ENCODE measurements at places on chromosomes 1 and 21.

DNA sequence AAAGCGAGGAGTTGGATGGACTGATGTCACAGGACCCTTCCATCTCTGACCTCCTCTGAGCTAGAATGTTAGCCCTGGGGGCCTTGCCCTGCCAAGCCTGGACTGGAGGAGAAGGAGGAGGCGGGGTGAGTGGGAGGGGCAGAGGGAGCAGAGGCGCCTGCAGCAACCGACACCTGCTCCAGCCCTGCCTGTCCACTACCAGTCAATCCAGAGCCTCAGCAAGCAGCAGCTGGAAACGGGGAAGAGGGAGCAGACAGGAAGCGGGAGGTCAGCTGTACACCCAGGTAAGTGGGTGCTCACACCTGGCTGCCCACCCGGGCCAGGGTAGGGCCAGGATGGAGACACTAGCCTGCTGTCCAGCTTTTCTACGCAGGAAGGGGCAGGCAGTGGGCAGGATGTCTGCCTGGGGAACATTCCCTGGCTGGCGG, at the start of gene IGFN1:
IGFN1 (plus strand) TSS at position 201 of the 428 bp plus-strand sequence. CDS start 2,470 bp downstream, outside the sequence.
- no peak for DNase-seq

- DNase-seq = no peak
Observed at GRCh38 chr1:88063605-88064004, 620.5 kb upstream of the PKN2 start.

DNA sequence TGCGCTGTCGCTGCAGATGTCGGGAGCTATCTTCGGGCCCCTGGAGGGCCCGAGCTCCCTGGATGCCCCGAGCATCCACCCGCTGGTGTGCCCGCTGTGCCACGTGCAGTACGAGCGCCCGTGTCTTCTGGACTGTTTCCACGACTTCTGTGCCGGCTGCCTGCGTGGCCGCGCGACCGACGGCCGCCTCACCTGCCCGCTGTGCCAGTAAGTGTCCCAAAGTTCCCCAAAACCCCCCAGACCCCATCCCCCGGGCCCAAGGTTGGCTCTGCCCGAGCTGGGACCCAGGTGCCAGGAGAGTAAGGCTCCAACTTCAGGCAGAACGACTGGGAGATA, 569 bp downstream of the RNF207 start:
- DNase-seq = no peak

GRCh38 chr1:229087339-229087738, 183.6 kb upstream of the RAB4A start:
- no peak for DNase-seq

DNA sequence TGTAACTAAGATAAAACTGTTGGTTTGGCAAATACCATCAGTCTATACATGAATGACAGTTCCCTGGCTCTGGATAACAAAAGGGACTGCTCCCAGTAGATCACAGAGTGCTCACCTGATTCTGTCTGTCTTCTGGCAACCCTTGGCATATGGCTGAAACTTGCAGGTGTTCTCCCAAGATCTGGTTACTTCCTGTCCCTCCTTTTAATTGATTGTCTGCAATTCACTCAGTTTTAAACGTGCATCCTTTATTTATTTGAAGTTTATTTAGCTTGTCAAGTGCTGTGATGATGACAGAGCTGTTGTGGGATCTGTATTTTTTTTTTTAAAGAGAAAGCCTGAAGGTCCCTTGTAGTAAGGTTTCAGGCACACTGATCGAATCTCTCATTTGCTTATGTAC, 3.4 kb downstream of the KCNA3 start:
- DNase-seq = no peak

GRCh38 chr1:198925567-198925966, 286.7 kb downstream of the PTPRC start:
- no peak for DNase-seq

DNA sequence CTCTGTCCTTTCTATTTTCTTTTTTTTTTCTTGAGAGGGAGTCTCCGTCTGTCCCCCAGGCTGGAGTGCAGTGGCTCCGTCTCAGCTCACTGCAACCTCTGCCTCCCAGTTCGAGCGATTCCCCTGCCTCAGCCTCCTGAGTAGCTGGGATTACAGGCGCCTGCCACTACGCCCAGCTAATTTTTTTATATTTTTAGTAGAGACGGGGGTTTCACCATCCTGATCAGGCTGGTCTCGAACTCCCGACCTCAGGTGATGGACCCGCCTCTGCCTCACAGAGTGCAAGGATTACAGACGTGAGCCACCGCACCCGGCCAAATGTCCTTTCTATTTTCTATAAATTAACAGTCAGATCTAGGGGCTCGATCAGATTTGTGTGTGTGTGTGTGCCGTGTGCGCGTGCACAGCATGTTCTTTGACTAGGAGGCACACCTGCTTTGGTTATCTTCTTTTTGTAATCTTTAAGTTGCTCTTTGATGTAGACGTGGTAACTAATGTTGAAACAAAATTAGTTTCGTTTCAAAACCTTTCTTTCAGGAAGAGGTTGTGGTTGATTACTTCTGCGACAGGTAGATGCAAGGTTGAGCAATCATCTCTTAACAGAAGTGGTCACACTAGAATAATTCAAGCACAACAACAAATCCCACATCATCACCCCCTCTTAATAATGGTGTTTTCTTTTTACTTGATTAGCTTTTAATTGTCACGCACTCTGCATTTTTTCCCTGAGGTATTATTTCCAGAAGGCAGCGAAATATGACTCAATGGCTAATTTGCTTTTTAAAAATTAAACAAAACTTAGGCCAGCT, 779 bp upstream of the DEGS1 start:
- peak; percentile 43 for DNase-seq

DNA sequence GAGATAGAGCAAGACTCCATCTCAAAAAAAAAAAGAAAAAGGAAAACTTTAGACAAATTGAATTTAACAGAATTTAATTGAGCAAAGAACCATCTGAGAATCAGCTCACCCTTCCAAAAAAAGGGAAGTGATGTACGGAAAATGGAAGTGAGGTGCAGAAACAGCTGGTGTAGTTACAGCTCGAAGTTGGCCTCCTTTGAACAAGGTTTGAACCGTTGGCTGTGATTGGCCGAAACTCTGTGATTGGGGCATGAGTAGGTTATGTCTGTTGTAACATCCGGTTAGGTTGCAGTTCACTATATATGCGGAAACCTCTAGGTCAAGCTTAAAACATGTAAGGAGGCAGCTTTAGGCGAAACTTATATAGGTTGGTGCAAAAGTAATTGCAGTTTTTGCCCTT, 97.9 kb upstream of the KIF26B start:
- no peak for DNase-seq

GRCh38 chr1:25743164-25744139, 56.5 kb upstream of the SELENON start:
- DNase-seq = no peak

DNA sequence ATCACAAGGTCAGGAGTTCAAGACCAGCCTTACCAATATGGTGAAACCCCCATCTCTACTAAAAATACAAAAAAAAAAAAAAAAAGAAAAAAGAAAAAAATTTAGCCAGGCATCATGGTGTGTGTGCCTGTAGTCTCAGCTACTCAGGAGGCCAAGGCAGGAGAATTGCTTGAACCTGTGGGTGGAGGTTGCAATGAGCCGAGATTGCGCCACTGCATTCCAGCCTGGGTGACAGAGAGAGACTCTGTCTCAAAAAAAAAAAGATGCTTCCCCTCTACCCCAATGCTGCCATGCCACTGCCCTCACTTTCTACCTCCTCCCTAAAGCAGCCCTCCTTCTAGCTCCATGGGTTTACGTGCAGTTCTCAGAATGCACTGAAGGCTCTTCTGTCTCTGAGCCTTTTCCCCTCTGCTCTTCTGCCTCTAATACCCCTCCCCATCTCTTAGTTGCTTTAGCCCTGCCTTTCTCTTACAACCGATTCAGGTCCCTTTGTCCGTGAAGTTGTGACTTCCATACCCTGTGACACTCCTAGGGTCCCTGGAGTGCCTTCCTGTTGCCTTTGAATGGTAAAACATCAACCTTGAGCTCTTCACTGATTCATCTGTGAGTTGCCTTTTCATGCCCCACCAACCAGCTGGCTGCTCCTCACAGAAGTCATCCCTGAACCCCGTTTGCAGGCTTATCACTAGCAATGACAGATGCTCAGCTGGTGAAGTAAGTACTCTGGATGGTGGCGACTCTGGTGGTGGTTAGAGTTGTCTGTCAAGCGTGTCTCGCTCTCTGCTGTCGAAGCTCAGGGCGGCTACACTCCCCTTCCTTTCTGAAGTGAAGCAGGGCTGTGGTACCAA, 234.9 kb downstream of the RHOU start:
- no peak for DNase-seq

DNA sequence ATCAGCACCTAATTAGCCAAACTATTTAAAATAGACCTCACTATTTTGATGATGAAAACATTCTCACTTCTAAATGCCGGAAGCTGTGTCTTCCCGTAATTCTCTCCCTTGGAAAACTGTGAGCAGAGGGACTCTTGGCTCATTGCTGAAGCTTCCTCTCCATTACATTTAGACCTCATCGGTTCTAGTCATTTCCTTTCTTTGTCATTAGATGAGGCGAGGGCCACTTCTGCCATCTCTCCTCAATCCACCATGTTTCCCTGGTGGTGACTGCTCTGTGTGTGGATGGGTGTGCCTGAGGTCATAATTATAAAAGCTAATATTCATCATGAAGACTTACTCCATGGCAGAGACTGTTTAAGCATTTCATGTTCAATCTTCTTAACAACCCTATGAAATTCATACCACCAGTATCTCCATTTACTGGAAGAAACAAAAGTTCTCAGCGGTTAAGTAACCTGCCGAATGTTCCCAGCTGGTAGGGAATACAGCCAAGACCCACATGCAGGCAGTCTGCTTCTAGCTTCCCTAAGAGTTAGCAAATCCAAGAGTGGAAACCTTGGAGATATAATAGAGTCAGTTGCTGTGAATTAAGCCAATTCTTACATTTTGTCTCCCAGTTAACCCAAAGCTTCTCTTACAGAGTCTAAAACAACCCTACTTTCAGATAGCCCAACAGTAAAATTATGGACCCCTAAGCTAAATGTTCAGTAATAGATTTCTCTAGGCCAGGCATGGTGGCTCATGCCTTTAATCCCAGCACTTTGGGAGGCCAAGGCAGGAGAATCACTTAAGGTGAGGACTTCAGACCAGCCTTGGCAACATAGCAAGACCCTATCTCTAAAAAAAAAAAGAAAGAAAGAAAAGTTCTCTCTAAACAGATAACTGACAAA, 156.2 kb downstream of the ZBTB18 start:
- no peak for DNase-seq

- DNase-seq = no peak
Observed at GRCh38 chr1:212637902-212638301, 29.3 kb downstream of the ATF3 start.

- DNase-seq = no peak
Observed at GRCh38 chr1:96968541-96968940, 247.0 kb downstream of the PTBP2 start.

DNA sequence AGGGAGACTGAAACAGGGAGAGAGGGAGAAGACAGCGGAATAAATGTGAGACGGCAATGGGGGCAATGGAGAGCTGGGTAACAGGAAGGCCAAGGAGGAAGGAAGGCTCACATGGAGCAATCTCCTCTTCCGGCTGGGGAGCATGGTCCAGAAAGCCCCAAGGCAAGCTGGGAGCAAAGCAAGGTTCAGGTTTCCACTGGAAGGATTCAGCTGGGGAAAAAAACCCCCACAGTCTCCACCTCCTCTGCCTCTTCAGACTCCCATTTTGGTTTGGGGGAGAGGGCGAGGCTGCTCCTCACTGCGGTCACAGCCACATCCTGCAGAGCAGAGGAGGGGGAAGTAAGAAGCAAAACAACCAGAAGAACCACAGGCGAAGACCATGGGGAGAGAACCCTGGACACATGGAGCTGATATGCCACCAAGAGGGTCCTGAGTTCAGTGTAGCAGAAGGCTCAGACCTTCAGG, 650 bp downstream of the TNFAIP8L2 start:
- DNase-seq = peak; percentile 38

DNA sequence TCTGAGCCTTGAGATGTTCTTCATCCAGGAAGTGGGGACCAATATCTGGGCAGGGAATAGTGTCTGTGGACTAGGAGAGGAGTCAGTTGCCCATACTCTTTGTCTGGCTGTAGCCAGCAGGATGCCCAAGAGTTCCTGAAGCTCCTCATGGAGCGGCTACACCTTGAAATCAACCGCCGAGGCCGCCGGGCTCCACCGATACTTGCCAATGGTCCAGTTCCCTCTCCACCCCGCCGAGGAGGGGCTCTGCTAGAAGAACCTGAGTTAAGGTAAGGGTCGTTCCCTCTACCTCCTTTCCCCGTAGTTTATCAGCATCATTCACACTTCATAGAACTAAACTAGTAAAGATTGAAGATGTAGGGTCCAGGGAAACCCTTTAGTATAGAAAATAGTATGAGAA, 3.4 kb upstream of the PPOX start:
- no peak for DNase-seq

DNA sequence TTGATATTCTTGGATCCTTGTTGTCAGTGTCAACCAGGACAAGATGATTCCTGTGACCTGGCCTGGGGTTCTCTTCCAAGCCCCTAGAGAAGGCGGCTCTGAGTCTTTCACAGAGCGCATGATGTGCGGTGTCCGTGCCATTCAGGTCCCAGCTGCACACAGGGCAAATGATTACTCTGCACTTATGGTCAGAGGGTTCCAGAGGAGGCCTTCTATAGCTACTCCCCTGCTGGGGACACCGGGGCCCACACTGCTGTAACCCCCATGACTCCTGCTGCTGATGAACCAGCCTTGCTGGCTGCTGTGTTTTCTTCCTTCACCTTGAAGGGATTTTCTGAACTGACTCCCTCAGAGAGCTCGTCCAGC, 1.5 kb downstream of the PTGFRN start:
- DNase-seq = no peak

GRCh38 chr1:226553924-226554282, 5.3 kb downstream of the STUM start:
- DNase-seq = no peak

GRCh38 chr21:42637267-42638041, 16.0 kb upstream of the PDE9A start:
- no peak for DNase-seq

DNA sequence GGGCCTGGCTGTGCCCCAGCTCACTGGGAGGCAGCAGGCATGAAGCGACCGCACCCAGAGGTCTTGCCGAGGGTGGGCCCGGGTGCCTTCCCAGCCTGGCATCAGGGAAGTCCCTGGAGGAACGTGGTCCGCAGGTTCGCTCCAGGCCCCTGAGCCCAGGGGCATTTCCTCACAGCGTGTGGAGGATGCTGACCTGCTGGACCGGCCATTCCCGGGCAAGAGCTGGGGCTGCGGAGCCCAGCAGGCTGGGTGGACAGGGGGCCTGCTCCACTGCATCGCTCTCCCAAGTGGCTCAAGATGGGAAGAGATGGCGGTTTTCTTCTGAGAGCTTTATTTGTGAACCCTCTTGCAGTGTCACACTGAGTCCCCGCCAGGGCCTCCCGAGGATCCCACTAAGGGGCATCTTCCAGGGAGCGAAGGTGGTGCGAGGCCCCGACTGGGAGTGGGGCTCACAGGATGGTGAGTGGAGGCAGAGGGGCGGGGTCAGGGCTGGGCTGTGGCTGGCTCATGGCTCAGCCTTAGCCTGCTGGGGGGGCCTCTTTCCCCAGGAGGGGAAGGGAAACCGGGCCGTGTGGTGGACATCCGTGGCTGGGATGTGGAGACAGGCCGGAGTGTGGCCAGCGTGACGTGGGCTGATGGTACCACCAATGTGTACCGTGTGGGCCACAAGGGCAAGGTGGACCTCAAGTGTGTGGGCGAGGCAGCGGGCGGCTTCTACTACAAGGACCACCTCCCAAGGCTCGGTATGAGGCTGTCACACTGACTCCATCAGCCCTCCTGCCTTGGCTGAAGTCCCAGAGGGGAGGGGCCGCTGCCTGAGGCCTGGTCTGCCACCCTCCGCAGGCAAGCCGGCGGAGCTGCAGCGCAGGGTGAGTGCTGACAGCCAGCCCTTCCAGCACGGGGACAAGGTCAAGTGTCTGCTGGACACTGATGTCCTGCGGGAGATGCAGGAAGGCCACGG, 7.2 kb upstream of the MMP23B start:
- DNase-seq = no peak

- no peak for DNase-seq
Observed at GRCh38 chr1:176118985-176119384, 88.1 kb downstream of the COP1 start.

All from effector memory CD4-positive, alpha-beta T cell (primary cell).